ENCODE measurements at places on chromosomes 12 and 14. TPM values are rescaled to one million over a fixed set of nuclear protein-coding genes. Genes with fewer than 3 reads are reported as not detected.

DNA sequence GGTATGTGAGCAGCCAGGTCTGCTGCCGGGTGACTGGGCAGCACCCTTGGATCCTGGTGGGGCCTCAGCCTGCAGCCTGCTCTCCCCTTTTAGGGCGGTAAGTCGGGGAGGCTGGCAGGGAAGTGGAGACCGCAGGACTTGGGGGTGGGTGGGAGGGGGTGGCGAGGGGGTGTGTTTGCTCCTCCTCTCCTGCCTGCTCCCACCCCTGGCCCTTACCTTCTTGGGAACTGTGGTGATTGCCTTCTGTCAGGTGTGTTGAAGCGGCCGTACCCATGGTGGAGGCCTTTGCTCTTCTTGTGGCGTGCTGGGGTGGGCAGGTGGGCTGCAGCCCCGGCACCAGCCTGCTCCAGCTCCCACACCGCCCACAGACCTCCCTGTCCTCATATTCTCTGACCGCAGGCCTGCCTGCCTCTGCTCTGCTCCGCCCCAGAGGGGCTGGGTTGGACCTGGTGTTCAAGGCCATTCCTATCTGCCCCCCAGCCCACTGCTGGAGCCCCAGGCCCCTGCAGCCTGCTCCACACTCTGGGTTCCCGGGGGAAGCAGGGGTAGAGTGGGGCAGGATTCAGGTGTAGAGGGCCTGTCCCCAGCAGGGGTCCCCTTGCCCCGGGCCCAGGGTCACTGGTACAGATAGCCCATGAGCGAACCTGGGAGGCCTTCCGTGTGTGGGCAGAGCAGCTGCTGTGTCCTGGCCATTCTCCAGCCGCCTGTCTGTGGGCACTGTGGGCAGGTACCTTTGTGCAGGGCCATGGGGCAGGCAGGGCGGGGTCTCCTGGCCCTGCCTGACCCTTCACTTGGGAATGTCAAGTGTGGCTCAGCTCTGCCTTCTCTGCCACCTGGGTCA, 5.2 kb downstream of the TEDC1 start:
- DNase-seq = no peak

GRCh38 chr14:53156238-53156637, 3.1 kb upstream of the DDHD1 start:
- no peak for DNase-seq

DNA sequence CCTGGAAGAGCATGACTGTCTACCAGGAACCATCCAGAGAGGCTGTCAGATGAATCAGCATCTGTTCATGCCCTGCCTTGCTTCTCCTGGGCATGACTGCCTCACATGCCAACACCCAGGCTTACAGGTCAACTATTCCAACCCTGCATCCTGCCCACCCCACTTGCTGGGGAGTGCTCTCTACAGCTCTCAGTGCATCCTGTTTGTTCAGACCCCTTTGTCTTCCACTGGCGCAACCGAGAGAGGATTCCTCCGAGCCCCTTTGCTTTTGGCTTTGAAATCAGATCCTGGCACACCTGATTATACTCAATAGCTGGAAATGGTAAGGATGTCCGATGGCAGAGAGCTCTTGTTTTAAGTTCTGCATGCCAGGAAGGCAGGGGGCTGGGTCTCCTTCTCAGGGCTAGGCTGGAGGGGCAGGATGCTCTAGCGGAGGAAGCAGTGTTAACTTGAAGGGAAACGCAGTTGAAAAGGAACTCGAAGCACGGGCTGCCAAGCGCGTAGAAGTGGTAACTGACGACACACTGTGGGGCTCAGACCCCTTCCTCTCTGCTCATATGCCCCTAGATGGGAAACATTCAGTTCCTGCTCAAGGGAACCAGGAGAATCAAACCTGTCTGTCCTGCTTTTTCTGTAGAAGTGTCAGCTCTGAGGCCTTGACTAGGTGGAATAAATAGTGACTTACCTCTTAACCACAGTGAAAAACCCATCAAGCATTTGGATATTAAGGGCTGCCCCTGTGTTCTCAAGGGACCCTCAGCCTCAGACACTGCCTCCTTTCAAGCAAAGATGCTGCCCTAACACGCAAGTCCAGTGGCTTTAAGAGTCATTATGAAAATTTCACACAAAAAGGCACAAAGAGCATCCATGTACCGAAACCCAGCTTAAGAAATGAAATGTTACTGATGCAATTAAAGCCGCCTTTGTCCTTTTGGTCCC, 297.5 kb downstream of the ZFP36L1 start:
- DNase-seq = no peak

GRCh38 chr12:57837864-57838562, 8.5 kb downstream of the CTDSP2 start:
- DNase-seq = no peak

IGF1 gene
- 15.6 TPM for total RNA-seq

AGAP2 gene
- 1.4 TPM for total RNA-seq

NT5DC3 gene
- total RNA-seq = 254 TPM

Data from sigmoid colon (tissue), 7 donors.